Stimulated activated CD8-positive, alpha-beta memory T cell treated with anti-CD3 and anti-CD28 coated beads, Interleukin-4, amount 100 ng/mL, for 4 hours (primary cell): ENCODE measurements at places on chromosomes 16 and 17.

- DNase-seq = no peak
Measured at GRCh38 chr17:51152766-51153209, 571 bp upstream of the NME1 start.

- no peak for DNase-seq
Measured at GRCh38 chr17:11823862-11824261, 173.4 kb downstream of the ZNF18 start.

GRCh38 chr17:39628655-39629493 is 2.1 kb downstream of the PPP1R1B start:
- no peak for DNase-seq

- DNase-seq = no peak
Measured at GRCh38 chr17:7192271-7192937, 13.2 kb upstream of the ASGR1 start.

DNA sequence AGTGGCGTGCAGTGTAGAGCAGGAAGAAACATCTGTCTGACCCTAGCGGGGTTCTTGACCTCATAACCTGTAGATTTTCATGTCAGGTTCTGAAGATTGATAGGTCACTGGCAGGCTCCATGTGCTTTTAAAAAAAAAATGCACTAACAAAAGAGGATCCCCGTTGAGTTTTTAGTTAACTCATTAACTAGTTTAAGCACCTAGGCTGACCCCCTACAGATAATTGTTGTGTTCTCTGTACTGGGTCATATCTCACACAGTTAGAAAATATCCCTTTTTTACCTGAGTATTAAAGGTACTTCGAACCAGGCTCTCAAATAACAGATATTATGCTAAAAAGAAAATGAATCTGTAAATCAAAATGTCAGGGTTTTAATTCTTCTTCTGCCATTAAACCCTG is 676.6 kb downstream of the CDH11 start:
- no peak for DNase-seq

DNA sequence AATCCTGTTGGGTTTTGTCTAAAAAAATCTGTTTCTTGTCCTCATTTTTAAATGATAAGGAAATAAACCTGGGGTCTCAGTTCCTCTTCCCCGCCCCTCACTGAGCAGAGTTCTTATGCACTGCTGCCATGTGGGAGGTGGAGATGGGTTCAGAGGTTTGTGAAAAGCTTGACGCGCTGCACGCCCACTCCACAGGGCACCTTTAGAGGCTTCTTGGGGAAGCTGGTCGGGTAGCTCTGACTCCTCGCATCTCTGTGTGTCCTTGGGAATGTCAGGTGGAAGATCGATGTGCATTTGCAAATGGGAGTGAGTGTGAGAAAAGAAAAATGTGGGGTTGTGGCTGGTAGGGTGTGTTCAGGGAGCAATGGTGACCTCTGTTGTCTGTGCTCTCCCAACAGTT is 4.7 kb upstream of the ZNHIT3 start:
- no peak for DNase-seq

DNA sequence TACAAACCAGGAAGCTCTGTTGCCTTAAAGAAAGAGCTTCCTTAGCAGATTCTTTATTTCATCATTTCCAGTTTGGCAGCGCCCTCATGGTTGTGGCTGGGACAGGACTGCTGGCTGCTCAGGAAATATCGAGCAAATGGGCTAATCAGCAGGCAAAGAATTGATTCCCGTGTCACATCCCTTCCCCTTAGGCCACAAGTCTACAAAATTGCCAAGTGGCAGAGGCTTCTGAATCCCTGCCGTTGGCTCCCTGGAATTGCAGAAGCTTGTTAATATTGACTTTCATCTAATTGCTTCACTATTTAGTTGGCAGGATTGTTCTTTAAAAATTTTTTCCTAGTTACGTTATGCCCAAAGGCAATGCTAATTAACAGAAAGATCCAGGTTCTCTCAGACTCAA is 456.3 kb upstream of the ERCC4 start:
- no peak for DNase-seq
